ENCODE measurements at places on chromosomes 6 and 20. TPM values are rescaled to one million over a fixed set of nuclear protein-coding genes. Genes with fewer than 3 reads are reported as not detected.
A peak's percentile ranks its signal among the peaks of the same experiment; 100 is the strongest.

DNA sequence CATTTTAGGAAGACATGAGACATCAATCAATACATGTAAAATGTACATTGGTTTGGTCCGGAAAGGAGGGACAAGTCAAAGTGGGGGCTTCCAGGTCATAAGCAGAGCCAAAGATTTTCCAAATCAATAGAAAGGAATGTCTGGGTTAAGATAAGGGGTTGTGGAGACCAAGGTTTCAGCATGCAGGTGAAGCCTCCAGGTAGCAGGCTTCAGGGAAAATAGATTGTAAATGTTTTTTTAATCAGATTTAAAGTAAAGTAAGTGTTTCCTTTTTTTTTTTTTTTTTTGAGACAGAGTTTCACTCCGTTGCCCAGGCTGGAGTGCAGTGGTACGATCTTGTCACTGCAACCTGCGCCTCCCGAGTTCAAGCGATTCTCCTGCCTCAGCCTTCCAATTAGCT lies 16.8 kb upstream of the SERPINB9 start:
- no peak for DNase-seq

- no peak for DNase-seq
These were observed 44.4 kb upstream of the SMOC2 start for GRCh38 chr6:168396561-168396960.

GRCh38 chr6:961407-961960 lies 268.5 kb upstream of the EXOC2 start:
- peak; percentile 28 for DNase-seq

Gene MCHR2
- total RNA-seq, result not detected

Gene LRFN2
- total RNA-seq, result not detected

- DNase-seq, result peak; percentile 17
These were observed 183.6 kb downstream of the JARID2 start for GRCh38 chr6:15429141-15430110.

- DNase-seq, result peak; percentile 4
These were observed 120.7 kb downstream of the ZFAND3 start for GRCh38 chr6:37940074-37940847.

GRCh38 chr6:129353067-129353466 lies 356.9 kb downstream of the ARHGAP18 start:
- no peak for DNase-seq

DNA sequence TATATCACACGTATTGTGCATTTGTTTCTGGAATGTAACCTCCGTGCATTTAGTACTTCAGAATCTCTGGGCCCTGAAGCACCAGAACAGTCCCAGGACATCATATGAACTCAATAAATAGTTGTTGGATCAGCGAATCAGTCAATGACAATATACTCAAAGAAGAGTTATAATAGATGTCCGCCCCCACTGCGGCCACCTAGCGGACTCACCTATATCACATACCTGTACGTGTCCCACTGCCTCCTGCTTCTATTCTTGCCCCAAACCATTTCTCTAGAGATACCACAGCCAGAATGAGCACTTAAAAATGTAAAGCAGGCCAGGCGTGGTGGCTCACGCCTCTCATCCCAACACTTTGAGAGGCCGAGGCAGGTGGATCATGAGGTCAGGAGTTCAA lies 73.9 kb downstream of the DCDC2 start:
- no peak for DNase-seq

Gene SERAC1
- total RNA-seq, result 10.4 TPM

Gene CTCFL
- total RNA-seq, result not detected

GRCh38 chr6:102742754-102743356 lies 1349.3 kb downstream of the GRIK2 start:
- no peak for DNase-seq

- DNase-seq, result no peak
These were observed 198.6 kb downstream of the DTNBP1 start for GRCh38 chr6:15464211-15464725.

Gene NOL7
- 222 TPM for total RNA-seq

GRCh38 chr6:167778497-167779128 lies 48.1 kb upstream of the AFDN start:
- DNase-seq, result no peak

Gene RAET1G
- total RNA-seq, result 3.2 TPM

- no peak for DNase-seq
These were observed 66.6 kb upstream of the FAM184A start for GRCh38 chr6:119145111-119145510.

GRCh38 chr20:22556565-22557056 lies 27.8 kb downstream of the FOXA2 start:
- DNase-seq, result no peak

DNA sequence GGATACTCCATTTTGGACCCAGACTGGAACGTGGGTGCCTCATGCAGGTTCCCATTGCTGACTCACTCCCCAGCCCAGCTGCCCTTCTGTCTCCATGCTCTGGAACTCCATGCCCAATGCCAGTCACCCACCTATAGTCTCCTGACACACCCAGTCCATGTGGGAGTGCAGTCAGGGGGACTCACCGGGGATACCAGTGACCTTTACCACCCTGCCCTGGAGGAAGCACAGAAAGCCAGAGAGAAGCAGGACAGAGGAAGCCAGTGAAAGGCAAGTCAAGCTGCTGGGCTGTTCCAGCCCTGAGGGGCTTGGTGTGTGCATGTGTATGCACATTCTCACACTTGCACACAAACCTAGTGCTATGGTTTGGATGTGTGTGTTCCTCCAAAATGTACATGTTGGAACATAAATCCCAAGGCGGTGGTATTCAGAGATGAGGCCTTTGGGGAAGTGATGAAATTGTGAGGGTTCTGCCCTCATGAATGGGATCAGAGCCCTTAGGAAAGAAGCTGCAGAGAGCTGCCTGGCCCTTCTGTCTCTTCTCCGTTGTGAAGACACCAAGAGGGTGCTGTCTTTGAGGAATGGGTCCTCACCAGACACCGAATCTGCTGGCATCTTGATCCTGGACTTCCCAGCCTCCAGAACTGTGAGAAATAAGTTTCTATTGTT lies 121.4 kb upstream of the MAFB start:
- DNase-seq, result no peak

Gene SAMD10
- total RNA-seq, result 3.9 TPM

GRCh38 chr6:56363796-56364430 lies 116.5 kb upstream of the COL21A1 start:
- DNase-seq, result no peak

- no peak for DNase-seq
These were observed 35.9 kb downstream of the PLG start for GRCh38 chr6:160737934-160738333.

- peak; percentile 11 for DNase-seq
These were observed 21.3 kb downstream of the SNAP25 start for GRCh38 chr20:10239954-10240353.

GRCh38 chr6:170369403-170369802 lies 62.8 kb downstream of the FAM120B start:
- no peak for DNase-seq
